ENCODE measurements at places on chromosomes 12 and 14.

DNA sequence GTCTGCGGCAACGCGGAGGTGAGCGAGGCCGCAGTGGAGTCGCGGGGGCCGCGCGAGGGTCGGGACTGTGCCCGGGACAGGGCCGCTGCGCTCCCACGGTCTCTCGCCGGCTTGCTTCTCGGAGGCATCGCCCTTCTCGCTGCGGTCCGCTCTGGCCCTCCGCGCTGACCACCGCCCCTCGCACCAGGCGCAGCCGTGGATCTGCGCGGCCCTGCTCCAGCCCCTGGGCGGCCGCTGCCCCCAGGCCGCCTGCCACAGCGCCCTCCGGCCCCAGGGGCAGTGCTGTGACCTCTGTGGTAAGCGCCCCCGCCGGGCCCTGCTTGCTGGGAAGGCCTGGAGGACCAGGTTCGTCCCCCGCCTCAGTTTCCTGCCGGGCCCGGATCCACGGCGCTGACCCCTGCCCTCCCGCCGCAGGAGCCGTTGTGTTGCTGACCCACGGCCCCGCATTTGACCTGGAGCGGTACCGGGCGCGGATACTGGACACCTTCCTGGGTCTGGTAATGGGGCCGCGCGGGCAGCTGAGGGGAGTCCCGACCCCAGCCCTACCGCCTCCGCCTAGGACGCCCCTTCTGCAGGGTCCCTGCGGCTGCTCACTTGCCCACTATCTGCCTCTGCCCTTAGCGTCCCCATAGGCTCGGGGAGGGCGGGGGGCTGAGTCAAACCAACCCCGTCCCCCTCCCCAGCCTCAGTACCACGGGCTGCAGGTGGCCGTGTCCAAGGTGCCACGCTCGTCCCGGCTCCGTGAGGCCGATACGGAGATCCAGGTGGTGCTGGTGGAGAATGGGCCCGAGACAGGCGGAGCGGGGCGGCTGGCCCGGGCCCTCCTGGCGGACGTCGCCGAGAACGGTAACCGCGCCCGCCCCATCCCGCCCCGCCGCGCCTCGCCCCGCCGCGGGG is 7.0 kb downstream of the AMN start:
- DNase-seq, result no peak

GRCh38 chr12:55314043-55314442 is at the start of gene OR6C1:
TSS of gene OR6C1 (plus strand) at chr12:55314343. CDS start at chr12:55320600, 6,257 bp downstream.
- DNase-seq, result no peak

DNA sequence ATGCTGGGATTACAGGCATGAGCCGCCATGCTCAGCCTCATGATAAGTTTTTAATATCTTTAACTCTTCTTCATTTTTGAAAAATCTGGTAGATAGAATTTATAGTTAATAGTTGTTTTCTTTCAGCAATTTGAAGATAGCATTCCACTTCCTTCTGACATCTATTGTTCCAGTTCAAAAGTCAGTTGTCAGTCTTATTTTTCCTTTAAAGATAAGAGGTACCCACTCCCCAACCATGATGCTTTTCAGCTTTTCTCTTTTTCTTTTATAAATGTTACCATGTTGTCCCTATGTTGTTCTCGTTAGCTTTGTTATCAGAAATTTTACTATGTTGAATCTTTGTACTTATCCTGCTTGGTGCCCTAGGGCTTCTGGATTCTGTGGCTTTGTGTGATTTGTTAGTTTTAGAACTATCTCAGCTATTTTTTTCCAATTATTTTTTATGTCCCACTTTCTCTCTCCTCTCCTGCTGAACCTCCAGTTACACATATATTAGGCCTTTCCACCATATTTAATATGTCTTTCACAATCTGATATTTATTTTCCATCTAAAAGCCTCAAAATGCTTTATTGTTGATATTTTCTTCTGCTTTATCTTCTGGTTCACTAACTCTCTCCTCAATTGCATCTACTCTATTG is 181.6 kb upstream of the FOXN3 start:
- DNase-seq, result peak; percentile 27

- DNase-seq, result no peak
Measured at GRCh38 chr12:12474471-12474928, 88.2 kb downstream of the DUSP16 start.

DNA sequence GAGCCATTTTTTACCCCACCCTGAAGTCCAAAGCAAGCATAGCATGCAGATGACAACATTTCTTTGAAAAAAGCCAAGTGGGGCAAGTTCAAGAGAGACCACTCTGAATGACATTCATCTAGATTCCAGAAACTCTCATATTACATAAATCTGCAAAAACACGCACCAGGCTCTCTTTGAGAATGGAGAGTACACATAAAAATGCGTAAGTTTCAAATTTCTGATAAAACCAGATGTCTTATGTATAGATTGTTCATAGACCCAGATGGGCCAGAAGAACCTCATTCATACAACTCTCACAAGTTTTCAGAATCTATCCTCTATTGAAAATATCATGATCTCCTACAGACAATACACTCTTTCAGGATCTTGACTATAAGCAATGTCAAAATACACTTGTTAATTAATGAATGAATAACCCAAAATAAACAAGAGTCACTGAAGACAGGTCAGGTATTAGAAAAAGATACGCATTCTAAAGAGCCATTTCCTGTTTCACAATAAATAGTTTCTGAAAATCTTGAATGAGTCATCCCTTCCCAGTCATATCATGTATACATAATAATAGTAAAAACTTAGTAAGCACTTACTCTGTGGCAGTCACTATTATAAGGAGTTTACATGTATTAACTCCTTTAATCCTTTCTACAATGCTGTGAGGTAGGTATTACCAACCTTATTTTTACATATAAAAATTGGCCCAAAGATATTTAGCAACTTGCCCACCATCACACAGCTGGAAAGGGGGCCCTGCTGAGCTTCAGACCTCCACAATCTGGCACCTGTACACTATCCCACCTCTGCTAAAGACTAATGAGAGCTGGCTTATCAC is 72.0 kb downstream of the PPP2R5E start:
- peak; percentile 80 for DNase-seq

DNA sequence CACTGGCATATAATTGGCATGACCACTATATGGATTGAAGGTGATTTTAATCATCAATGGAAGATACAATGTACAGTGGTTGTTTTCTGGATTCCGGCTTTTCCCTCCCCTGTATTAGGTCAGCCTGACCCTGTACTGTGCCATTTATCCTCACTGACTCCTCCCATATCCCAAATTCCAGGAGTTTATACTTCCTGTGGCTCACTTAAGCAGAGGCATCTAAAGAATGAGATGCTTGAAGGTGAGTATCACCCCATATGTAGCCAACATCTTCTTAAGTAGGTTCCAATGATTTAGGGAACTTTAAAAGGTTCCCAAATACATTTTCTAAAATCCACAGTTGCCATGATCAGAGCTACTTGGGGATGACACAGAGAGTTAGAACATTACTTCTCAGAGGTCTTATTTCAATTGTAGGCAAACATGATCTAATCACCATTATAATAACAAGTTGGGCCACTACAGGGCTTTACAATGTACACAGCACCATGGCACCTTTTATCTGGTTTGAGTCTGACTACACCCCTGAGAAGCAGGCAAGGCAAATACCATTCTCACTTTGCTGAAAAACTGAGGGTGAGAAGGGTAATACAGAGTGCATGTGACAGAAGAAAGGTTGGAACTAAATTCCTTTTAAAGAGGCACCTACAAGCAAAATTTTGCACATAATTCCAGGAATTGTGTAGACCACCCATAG is 212.3 kb upstream of the GARIN6 start:
- no peak for DNase-seq

GRCh38 chr12:92619730-92620684 is 82.8 kb upstream of the PLEKHG7 start:
- DNase-seq, result peak; percentile 67

DNA sequence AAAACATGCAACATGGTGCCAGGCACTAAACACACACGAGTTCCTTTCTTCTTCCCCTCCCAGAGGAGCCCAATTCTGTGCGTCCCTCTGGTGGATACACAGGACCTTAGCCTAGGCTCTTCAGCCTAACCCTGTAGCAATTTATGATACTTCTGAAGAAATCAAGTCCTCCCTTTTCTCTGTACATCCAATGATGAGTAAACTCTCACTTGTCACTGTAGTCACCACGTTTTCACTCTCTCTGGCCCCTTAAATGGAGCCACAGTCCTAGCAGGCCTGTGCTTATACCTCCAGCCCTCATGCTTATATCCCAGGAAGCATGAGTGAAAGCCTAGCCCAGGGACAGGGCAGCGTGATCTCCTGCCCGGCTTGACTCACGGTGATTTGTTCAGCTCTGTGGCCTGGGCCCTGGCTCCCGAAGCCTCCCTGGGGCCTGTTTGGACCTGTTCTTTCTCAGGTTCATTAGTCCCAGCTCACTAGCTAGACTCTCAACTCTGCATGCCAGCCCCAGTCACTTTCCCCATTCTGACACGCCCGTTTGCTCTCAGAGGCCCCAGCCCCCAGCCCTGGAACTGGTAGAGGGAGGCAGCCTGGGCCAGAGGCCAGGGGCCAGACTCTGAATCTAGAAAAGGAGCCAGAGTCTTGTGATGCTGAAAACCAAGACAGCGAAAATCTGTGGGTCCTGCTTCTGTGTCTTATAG is 24.1 kb upstream of the PLEKHG3 start:
- DNase-seq, result no peak

Data from fibroblast of skin of right quadriceps (primary cell).